ENCODE measurements at places on chromosomes 1 and 21.

- no peak for DNase-seq
Measured at GRCh38 chr1:97084546-97084945, 363.0 kb downstream of the PTBP2 start.

DNA sequence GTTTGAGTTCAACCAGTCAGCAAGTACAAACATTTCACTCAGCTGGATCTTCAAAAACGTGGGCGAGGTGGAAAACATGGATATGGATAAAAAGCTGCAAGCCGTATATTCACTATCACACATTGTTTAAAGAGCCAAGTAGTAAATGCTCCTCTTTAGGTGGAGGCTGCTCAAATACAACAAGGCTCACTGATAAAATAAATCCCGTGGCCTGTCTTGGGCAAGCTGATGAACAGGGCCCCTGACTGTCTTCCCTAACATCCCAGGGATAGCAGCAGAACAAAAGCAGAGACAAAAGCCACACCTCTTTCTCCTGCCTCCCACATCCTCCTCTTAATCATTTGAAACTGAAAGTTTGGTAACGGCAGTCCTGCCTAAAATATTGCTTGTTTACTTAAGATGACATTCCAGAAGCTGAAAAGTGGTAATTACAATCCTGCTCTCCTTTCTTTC, 357.7 kb downstream of the TTLL7 start:
- DNase-seq = no peak

DNA sequence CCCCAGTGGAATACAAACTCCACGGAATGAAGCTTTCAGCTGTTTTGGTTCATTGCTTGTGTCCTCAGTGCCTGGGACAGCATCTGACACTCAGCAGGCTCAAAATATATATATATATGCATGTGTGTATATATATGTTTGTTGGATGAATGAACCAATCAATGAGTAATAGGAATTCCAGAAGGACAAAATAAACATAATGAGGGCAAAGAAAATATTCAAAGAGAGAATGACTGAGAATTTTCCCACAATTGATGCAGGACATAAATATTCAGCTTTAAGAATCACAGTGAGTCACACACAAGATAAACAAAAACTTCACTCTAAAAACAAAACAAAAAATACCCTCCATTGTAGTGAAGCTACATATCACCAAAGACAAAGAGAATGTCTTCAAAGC, 64.0 kb downstream of the CHD5 start:
- DNase-seq = no peak

DNA sequence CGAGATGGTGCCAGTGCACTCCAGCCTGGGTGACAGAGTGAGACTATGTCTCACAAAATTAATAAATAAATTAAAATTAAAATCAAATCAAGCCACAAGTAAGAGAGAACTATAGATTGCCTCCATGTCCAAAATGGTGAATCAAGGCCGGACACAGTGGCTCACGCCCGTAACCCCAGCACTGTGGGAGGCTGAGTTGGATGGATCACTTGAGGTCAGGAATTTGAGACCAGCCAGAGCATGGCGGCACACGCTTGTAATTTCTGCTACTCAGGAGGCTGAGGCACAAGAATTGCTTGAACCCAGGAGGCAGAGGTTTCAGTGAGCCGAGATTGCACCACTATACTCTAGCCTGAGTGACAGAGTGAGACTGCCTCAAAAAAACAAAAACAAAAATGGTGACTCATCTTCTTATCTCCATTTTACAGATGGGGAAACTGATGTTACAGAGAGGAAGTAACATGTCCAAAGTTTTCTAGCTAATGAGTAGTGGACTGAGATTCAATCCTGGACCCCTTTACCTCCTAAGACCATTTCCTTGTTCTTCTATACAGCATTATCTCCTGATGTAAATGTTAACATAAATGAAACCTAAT, 99.0 kb upstream of the HNRNPU start:
- no peak for DNase-seq

DNA sequence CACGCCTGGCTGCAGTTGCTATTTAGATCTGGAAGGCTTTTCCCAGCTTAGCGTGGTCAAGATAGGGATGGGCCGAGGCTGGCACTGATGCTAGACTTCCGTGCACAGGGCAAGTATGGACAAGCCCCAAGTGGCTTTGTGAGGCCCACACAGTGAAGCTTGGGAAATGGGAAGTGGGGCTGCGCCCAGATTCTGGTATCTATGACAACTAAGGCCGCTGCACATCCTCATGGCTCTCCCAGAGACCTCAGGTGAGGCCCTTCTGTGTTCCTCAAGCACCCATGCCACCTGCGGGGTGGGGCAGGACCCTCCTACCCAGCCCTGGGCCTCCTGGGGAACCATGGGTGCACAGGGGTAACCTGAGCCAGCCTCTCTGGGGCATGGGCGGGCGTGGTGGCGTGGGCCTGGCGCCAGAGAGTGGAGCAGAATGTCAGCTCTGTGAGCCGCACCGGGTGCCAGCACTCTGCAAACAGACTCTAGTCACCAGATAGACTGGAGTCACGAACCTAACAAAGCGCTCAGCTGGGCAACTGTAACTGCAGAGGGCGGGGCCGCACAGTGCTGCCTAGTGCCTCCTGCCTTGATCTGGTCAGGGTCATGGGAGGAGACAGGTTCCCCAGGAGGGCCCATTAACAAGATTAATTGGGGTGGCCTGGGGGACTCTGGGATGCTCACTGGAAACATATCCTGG, 46.4 kb downstream of the ELF3 start:
- DNase-seq = no peak

DNA sequence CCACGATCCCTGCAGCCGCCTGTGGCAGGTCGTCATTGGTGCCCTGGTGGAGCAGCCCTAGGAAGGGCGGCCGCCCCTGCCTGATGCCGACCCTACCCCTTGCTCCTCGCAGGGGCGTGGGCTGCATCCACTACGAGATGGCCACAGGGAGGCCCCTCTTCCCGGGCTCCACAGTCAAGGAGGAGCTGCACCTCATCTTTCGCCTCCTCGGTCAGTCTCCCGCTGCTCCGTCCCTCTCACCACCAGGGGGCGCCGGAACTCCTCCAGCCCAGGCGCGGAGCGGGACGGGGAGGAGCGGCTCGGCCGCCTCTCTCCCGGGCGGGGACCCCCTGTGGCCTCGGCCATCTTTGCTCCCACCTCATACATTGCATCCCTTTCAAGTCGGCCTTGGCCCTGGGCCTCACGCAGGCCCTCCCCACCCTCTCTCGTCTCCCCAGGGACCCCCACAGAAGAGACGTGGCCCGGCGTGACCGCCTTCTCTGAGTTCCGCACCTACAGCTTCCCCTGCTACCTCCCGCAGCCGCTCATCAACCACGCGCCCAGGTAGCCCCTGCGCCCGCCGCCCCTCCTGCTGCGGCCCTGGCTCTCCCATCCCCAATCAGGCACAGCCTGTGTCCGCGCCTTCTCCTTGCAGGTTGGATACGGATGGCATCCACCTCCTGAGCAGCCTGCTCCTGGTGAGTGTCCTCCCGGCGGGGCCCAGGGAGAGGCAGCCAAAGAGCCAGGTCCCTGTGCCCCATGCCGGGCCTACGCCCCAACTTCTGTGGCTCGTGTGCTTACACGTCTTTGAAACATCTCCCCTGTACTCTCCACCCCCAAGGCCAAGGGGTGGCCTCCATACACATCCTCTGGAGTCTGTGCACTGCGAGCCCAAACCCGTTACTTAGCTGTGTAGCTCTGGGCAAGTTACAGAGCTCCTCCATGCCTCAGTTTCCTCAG, 24.7 kb downstream of the CDK18 start:
- DNase-seq = peak; percentile 86

Data from activated CD8-positive, alpha-beta memory T cell treated with anti-CD3 and anti-CD28 coated beads, Interleukin-2, amount 50 U/mL, for 4 hours (primary cell).